ENCODE measurements at places on chromosomes 12 and 14.

DNA sequence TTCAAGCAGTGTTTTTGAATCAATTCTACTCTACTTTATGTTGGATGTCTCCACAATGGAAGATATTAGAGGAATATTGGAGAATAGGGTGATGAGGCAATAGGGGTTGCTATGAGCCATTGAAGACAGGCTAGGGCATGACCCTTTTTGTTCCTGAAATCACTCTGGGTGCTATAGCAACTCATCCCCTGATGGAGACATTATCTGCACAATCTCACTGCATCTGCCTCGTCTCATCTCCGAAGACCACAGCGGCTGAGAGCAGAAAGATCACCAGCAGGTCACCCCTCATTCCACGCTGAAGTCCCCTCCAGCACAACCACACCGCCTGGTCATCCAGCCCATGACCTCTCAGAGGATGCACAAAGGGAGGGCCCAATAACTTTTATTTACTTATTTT lies 150.4 kb upstream of the TMEM132C start:
- no peak for DNase-seq

GRCh38 chr12:114688256-114688845 lies 4.4 kb upstream of the TBX3 start:
- DNase-seq, result no peak

GRCh38 chr12:42756841-42757623 lies 167.5 kb upstream of the PRICKLE1 start:
- no peak for DNase-seq

GRCh38 chr12:108560321-108560721 lies 652 bp downstream of the SART3 start:
- DNase-seq, result no peak

- DNase-seq, result no peak
These were observed 245.2 kb downstream of the KCNC2 start for GRCh38 chr12:74964390-74964789.

GRCh38 chr12:113245695-113246477 lies 24.6 kb downstream of the TPCN1 start:
- DNase-seq, result no peak

DNA sequence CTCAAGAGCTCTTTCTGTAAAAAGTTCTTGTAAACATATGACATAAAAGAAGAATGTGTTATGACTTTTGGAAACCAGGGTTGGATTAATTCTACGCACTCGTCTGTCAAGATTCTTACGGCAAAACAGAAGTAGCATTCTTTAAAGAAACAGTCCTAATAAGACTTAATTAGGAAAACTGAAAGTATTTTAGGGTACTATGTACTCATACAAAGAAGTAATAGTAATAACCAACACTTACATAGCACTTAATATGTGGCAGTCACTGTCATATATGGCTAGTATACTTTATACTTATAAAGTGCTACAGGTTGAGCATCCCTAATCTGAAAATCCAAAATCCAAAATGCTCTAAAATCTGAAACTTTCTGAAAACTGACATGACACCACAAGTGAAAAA lies 72.9 kb upstream of the ST8SIA1 start:
- DNase-seq, result no peak

DNA sequence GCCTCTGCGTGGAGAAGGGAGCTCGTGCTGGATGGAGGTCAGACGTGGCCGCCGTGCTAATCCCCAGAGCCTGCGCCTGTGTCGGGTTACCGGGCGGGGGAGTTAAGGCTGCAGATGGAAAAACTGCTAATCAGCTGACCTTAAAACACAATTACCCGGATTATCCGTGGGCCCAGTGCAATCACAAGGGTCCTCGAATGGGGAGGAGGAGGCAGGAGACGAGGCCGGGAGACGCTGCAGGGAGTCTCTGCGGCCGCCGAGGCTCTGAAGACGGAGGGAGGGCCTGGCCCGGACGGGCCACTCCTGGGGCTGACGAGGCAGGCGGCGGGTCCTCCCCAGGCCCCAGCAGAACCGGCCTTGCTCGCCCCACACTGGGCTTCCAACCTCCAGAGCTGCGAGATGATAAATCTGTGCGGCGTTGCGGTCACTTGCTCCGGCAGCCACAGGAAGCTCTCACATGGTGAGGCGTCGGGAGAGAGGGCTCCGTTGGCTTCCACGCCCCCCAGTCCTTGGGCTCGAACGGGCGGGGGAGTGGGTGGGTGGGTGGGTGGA lies 32.9 kb upstream of the FBRSL1 start:
- DNase-seq, result no peak

DNA sequence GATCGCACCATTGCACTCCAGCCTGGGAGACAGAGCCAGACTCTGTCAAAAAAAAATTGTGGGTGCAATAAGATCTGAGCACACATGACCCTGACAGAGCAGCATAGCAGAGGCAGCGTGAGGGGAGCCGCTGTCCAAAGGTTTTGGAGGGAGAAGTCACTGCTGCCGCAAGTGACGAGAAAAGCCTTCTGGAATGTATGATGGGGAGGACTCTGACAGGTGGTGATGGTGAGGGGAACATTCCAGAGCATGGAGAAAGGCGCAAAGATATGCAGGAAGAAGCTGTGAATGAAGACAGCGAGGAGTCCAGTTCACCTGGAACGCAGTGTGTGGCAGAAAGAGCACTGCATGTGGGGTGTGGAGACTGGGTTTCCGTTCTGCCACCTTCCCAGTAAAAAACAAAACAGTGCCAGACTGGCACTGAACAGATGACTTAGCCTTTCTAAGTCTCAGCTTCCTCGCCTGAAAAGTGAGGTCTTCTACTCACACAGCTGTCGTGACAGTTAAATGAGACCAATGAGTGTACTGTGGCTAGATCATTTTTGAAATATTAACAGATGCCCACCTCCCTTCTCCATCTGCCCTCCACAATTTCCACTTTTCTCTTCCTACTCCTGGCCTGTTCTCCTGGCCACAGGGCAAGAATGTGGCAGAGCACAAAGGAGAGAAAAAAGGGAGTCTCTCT lies 53.4 kb upstream of the PTHLH start:
- DNase-seq, result no peak

GRCh38 chr12:93108985-93109384 lies 179.9 kb upstream of the EEA1 start:
- no peak for DNase-seq

GRCh38 chr14:52018252-52018651 lies 28.9 kb downstream of the RTRAF start:
- DNase-seq, result no peak

- no peak for DNase-seq
These were observed 180.6 kb upstream of the NUDT4 start for GRCh38 chr12:93197067-93197593.

GRCh38 chr12:120085920-120086645 lies 30.5 kb downstream of the RAB35 start:
- DNase-seq, result no peak
